A673 (cell line): ENCODE measurements at places on chromosomes 13 and 19.

GRCh38 chr13:111204438-111205177 is 89.5 kb downstream of the ARHGEF7 start:
- peak; percentile 44 for DNase-seq

DNA sequence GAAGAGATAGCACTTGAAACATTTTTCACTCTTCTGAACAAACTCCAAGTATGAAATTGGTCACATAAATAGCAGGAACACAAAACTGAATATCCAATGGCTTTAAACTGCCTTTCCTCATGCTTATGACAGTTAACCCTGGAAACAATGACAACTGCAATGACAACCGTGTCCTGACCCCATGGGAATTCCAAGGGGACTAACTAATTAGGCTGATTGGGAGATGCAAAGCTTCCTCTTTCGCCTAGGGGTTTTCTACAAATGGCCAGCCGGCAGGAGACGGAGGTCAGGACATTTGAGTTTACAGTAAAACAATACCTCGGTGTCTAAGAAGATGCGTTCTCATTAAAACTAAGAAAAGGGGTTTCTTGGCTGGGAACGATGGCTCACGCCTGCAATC is 53.0 kb upstream of the URAD start:
- DNase-seq = no peak

GRCh38 chr13:30375265-30375835 is 46.9 kb upstream of the UBE2L5 start:
- no peak for DNase-seq

GRCh38 chr13:111259058-111259457 is 61.4 kb upstream of the TEX29 start:
- DNase-seq = no peak

GRCh38 chr13:44355621-44356020 is 18.0 kb upstream of the SERP2 start:
- DNase-seq = no peak

DNA sequence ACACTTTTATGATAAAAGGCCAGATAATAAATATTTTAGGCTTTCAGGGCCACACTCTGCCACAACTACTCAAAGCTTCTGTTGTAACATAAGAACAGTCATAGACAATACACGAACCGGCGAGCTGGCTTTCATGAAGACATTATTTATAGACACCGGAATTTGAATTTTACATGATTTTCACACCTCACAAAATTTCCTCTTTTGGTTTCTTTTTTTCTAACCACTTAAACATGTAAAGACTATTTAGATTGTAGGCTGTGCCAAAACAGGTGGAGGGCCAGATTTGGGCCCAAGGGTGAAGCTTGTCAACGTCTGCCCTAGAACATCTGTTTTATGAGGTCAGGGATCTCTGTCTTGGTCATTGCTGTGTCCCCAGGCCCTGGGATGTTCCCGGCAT is 29.7 kb upstream of the FXYD3 start:
- no peak for DNase-seq

DNA sequence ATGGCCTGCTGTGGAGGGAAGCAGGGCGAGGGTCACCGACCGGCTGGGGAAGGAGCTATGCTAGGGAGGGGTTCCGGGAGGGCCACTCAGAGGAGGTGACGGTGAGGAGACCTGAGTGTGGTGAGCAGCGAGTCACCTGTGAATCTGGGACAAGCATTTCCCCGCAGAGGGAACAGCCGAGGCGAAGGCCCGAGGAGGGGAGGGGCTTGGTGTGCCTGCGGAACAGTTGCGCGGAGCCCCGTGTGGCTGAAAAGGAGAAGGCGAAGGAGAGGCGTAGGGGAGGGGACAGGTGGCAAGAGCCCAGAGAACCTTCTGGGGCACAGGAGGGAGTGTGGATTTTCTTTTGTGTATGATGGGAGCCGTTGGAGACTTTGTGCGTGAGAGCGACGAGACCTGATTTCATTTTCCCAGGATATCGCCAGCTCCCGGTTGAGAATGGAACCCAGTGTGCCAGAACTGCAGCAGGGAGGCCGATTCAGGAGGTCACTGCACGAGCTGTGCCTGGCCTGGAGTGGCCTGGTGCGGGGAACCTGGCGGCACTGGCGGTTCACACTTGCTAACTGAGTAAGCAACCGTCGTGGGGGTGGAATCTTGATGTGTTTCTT is 117.7 kb upstream of the ZNF507 start:
- DNase-seq = peak; percentile 14
